Tibial nerve (tissue), 4 donors: ENCODE measurements at places on chromosomes 13 and 19. TPM values are rescaled to one million over a fixed set of nuclear protein-coding genes. Genes with fewer than 3 reads are reported as not detected.

Gene R3HDM4
- total RNA-seq: 47.7 TPM

Gene OR7G2
- total RNA-seq: not detected

Gene CACNA1A
- total RNA-seq: 8.5 TPM

Gene ZNF446
- total RNA-seq: 27.9 TPM

Gene LAIR2
- not detected for total RNA-seq

Gene LGALS7B
- not detected for total RNA-seq

Gene POGLUT2
- total RNA-seq: 5.7 TPM

Gene PALM3
- 0.30 TPM for total RNA-seq

Gene CD209
- total RNA-seq: 12.6 TPM

Gene LYL1
- total RNA-seq: 43.5 TPM

Gene PCDH20
- total RNA-seq: 0.66 TPM

Gene ADAMTSL5
- 38.2 TPM for total RNA-seq

Gene FGF22
- 2.5 TPM for total RNA-seq

Gene ZSWIM4
- total RNA-seq: 2.8 TPM

Gene FFAR1
- not detected for total RNA-seq

Gene FARP1
- total RNA-seq: 28.0 TPM

Gene USP12
- 24.5 TPM for total RNA-seq

Gene NLRP11
- total RNA-seq: not detected

Gene SYT5
- total RNA-seq: not detected

Gene CEACAM3
- not detected for total RNA-seq

Gene SLC25A41
- total RNA-seq: not detected

Gene TSSK6
- 3.3 TPM for total RNA-seq

Gene CGB2
- not detected for total RNA-seq

Gene PRKCG
- total RNA-seq: not detected

Gene BRME1
- 1.5 TPM for total RNA-seq

Gene TNNI3
- total RNA-seq: not detected

Gene CC2D1A
- 99.3 TPM for total RNA-seq

Gene MFSD12
- total RNA-seq: 45.7 TPM

Gene SHISA2
- total RNA-seq: 4.6 TPM

Gene POSTN
- 62.4 TPM for total RNA-seq

Gene KIR2DL3
- total RNA-seq: not detected

Gene ZNF331
- 28.0 TPM for total RNA-seq

Gene PHLDB3
- total RNA-seq: 25.5 TPM

Gene DCLK1
- 44.5 TPM for total RNA-seq

Gene SIRT2
- 142 TPM for total RNA-seq

Gene IL17D
- 21.4 TPM for total RNA-seq

Gene ODAD3
- total RNA-seq: not detected

Gene ITGBL1
- 72.8 TPM for total RNA-seq

Gene SMIM7
- 175 TPM for total RNA-seq

Gene GNG7
- 4.0 TPM for total RNA-seq

Gene EPS8L1
- total RNA-seq: not detected

Gene ZNF845
- total RNA-seq: 8.4 TPM

Gene CYP2S1
- 0.66 TPM for total RNA-seq

Gene N4BP2L1
- total RNA-seq: 15.6 TPM

Gene KLK3
- not detected for total RNA-seq

Gene HAUS5
- 17.1 TPM for total RNA-seq

Gene MBD3L1
- total RNA-seq: not detected

Gene NLRP12
- 0.66 TPM for total RNA-seq

Gene CKM
- total RNA-seq: 0.30 TPM

Gene IGLON5
- total RNA-seq: not detected

Gene TEX29
- not detected for total RNA-seq

Gene CRLF1
- total RNA-seq: 115 TPM

Gene NRTN
- total RNA-seq: not detected

Gene BORA
- total RNA-seq: 1.0 TPM

Gene S1PR4
- total RNA-seq: 4.7 TPM

Gene KLF2
- total RNA-seq: 236 TPM

Gene KLHL1
- total RNA-seq: not detected

Gene SERPINE3
- not detected for total RNA-seq
